GM10248 (cell line): ENCODE measurements at places on chromosomes 6 and 20.
A peak's percentile ranks its signal among the peaks of the same experiment; 100 is the strongest.

GRCh38 chr6:50922579-50923525 is 104.2 kb downstream of the TFAP2B start:
- no peak for DNase-seq

DNA sequence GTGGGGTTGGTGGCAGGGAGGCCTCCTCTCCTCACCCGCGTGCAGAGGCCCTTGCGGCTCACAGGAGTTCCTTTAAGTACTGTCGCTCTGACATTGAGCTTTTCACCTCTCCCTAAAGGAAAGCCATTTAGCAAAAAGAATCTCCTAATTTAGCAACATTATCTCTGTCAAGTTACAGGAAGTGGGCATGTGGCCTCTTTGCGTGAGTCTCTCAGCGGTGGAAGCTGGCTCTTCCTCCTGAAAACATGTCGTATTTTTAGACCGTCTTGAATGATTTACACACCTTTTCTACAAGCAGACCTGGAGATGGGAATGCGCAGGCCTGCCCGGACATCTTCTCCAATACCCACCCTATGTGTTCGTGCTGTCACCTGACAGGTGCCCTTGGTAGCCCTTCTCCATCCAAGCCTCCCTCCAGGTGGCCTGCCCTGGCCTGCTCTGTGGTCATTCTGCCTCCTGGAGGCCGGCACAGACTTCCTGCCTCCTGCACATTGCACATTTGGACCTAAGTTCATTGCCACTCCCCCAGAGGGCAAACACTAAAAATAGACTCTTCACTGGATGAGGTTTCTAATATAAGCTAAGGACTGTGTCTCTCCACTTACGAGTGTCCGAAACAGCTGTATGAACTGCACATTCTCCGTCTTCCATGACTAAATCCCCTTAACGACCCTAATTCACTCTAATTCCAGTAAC is 18.5 kb upstream of the PHACTR3 start:
- DNase-seq, result no peak

- peak; percentile 9 for DNase-seq
These were observed 105.9 kb downstream of the ADGRB3 start for GRCh38 chr6:68740828-68741500.

GRCh38 chr6:125097186-125097585 is 56.4 kb upstream of the TPD52L1 start:
- no peak for DNase-seq

GRCh38 chr20:59413326-59413865 is 113.0 kb downstream of the EDN3 start:
- no peak for DNase-seq

DNA sequence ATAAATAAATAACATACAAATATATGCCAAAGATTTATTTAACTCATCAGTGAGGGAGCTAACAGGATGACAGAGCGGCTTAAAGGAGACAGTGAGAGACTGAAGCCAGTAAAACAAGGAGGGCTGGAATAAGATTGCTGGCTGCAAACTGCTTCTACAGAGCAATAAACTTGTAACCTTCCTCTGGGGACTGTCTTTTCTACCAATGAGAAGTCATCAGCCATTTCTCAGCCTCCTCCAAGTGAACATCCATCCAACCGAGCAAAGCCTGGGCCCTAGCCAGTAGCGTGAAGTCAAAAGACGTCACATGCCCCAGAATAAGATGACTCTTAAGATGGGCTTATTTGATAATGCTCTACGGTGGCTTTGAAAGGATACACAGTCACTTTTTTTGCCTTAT is 42.5 kb downstream of the CPXM1 start:
- peak; percentile 6 for DNase-seq

- DNase-seq, result no peak
These were observed 31.6 kb downstream of the GJA10 start for GRCh38 chr6:89925826-89926225.

DNA sequence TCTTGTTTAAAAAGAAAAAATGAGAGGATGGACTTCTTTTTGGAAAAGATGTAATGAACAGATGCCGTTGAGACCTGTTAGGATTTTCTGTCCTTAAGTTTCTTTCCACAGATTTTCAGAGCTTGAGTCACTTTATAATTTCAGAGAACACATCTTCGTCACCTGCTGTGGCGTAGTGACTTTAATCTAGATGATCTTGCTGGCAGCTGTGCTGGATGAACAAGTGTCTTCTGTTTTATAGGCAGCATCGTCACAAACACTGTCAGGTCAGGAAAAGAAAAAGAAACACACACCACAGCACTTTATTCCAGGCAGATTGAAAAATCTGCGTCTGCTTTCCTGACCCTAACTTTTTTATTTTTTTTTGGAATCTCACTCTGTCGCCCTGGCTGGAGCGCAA is 35.7 kb upstream of the GCNT2 start:
- DNase-seq, result no peak
